Naive thymus-derived CD8-positive, alpha-beta T cell (primary cell): ENCODE measurements at places on chromosomes 4 and X. TPM values are rescaled to one million over a fixed set of nuclear protein-coding genes. Genes with fewer than 3 reads are reported as not detected.

The LRCH2 gene
- not detected for total RNA-seq

GRCh38 chrX:10714531-10714930 is 94.1 kb upstream of the MID1 start:
- DNase-seq: no peak

DNA sequence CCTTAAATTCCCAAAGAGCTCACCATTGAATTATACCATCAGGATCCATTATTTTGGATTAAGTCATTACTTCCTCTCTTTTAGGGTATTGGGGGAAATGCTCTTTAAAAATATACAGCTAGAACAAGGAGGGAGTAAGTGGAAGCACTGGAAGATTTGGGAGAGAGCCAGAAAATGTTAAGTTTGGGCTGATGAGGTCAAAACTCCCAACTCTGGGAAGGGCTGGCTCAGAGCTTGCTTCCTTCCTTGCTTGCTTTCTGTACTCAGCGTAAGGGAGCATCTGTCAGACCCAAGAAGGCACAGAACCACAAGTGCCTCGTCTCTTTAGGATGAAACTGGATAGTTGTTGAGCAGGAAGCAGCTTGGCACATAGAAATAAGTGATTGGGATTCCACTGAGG is 138.2 kb downstream of the GUCY2F start:
- DNase-seq: no peak

DNA sequence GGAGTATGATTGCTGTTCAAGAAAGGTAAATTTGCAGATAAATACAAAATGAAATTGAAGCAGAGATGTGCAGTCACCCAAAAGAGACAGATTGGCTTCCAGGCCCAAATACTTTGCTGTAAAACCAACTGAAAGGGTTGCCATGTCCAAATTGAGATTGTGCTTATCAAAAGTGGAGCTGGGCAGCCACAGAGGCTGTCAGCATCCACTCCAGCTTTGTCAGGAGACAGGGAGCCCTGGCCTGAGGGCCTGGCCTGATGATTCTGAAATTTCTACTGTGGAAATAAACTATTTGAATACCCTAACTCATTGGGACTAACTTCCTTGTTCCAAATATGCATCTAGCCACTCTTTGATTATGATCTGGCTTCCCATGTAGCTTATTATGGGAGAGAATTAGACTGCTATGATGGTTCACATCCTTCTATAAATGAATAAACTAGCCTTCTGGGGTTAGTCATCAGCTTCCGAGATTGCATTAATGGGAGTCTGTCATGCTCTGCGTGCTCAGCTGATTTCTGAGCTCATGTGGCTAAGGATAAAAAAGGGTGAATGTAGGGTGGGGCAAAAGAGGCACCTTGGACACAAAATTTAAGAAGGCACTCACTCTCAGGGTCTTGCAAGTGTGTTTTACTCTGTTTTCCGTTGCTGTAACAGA is 48.2 kb downstream of the SLC34A2 start:
- no peak for DNase-seq

DNA sequence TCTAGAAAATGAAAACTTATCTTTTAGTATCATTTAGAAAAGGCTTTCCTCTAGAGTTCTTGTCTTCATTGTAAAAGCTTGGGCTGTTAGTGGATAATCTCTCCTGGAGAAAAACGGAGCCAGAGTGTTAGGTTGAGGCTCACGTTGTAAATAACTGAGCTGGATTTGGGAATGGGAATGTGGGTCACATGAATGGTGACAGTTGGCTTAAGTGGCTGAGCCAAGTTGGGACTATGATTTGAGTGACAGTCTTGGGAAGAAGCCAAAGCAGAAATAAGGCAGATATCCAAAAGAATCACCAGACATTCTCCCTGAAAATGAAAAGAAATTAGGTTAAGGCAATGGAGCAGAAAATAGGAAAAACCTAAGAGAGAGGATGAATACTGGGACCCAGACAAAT is 33.6 kb upstream of the PDGFC start:
- DNase-seq: no peak

GRCh38 chr4:104818579-104818978 is 323.9 kb upstream of the CXXC4 start:
- no peak for DNase-seq
